Hematopoietic multipotent progenitor cell (in vitro differentiated cells): ENCODE measurements at places on chromosomes 12 and 14.

DNA sequence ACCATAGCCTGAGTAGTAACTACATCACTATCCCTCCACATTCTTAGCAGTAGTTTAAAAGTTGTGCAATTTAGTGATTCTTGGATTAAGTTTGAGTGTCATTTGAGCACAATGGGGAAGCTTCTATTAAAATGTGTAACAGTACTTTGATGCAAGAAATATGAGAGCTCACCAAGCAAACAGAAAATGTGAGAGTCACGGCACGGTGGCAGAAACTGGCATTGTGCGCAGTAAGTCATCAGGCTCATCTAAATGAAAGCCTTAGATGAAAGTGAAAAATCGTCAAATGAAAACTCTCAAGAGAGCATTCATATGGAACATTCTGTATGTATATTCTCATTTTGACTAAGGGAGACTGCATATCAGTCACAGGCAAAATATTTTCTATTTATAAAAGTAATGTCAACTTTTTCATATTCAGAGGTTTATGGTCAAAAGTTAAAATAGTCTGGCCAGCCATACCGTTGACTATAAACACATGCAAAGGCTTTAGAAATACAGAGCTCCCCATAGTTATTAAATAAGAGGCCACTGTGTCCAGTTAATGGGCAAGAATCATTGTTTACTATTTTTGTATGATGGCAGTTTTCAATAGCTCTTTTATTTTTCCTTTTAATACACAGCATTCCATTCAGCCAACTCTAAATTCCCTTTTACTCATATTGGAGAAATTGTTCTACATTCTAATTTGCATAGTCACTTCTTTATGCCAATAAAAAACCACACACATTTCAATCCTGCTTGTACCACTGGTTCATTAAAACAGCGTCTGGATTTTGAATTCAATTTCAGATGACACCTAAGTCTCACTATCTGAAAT lies 167.9 kb downstream of the PRKD1 start:
- no peak for DNase-seq

- no peak for DNase-seq
Measured at GRCh38 chr12:46386877-46387629, 14.5 kb upstream of the SLC38A2 start.

- DNase-seq = no peak
Measured at GRCh38 chr12:117900561-117900960, 68.2 kb downstream of the KSR2 start.

GRCh38 chr12:92504594-92504981 lies 198.2 kb upstream of the PLEKHG7 start:
- DNase-seq = no peak

- DNase-seq = no peak
Measured at GRCh38 chr12:95484524-95484923, 10.6 kb downstream of the METAP2 start.

GRCh38 chr14:91244501-91244901 lies at the start of gene GPR68:
TSS of gene GPR68 (minus strand) at chr14:91244704. CDS start at chr14:91235050, 9,654 bp downstream.
- DNase-seq = no peak

DNA sequence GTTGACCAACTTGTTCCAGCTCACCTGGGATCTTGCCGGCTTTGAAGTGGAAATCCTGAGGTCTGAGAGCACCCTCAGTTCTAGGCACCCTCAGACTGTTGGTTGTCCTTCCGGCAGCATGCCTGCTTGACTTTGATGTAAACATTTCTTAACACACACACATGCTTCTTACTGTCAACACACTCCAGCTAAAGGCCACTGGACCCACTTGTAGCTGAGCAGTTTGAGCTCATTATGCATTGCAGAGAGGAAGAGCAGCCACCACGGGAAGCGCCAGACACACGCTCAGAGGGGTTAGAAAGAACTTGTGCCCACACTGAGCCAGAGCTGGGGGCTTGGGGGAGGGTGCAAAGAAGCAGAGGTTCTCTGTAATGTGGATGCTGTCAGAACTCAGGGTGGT lies 55.8 kb downstream of the TNFAIP2 start:
- no peak for DNase-seq

DNA sequence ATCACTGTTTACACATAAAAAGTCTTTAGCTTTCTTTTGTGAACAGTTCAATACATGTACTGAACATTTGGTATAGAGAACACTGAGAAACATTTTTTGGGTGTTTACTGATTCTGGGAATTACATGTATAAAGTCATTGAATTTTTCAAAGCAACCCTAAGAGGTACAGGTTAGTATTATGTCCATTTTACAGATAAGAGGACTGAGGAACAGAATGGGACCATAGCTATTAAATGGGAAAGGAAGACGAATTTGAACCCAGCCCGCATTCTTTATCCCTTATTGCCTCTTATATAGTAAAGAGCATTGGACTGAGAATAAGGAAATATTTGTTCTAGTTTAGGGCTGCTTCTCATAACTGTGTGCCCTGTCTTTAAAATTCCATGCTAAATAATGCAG lies 889 bp upstream of the KANSL2 start:
- DNase-seq = no peak

DNA sequence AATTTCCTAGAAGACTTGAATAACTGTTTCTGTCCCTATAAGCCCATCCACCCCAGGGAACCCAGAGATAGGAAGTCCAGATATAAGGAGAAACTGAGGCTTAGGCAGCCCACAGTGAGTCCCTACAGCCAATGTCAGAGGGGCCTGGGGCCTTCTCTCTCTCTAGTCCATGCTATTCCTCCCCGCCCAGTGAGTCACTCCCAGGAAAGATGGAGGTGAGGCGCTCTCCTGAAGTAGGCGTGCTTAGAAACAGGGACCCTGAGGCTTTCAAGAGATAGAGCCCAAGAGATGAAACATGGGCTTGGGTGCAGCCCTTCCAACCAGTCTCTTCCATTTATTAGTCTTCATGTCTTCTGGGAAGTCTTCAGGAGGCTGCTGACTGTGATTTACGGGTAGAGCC lies 2.3 kb upstream of the SMUG1 start:
- DNase-seq = no peak

DNA sequence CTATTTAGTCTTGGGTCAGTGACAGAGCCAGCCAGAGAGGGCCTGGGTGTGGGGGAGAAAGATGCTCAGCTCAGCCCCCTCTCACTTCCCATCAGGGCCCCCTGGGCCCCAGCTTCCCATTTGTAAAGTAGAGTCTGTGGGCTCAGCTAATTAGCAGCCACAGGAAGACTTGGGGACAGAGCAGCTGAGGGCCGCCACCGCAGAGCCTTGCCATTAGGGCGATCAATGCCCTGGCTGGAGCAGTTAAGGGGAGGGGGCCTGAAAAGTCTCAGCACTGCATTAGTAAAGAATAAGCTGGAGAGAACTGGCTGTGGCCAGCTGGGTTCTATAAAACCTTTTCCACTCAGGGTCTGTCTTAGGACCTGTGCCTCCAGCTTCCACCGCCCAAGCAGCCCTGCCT lies 2.7 kb downstream of the PLEKHD1 start:
- no peak for DNase-seq

- no peak for DNase-seq
Measured at GRCh38 chr14:69247676-69248440, 12.1 kb upstream of the GALNT16 start.

DNA sequence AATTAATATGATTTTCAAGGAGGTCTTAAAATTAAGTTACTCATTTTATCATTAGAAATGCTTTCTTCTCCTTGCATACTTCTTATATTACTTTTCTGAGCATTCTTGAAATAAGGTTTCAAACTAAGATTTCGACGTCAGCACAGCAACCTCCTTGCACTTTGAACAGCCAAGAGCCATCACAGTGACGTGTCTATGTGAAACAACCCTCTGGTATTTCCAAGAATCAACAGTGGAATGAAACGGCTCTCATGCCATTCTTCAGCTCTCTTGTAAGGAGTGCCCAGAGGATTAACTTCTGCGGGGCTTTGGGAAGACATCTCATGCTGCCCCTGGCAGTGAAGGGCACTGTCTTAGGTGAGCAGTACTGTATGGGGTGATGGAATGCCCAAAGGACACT lies 109.2 kb downstream of the EFCAB11 start:
- DNase-seq = no peak

GRCh38 chr12:80325167-80325959 lies 118.7 kb upstream of the PTPRQ start:
- no peak for DNase-seq

DNA sequence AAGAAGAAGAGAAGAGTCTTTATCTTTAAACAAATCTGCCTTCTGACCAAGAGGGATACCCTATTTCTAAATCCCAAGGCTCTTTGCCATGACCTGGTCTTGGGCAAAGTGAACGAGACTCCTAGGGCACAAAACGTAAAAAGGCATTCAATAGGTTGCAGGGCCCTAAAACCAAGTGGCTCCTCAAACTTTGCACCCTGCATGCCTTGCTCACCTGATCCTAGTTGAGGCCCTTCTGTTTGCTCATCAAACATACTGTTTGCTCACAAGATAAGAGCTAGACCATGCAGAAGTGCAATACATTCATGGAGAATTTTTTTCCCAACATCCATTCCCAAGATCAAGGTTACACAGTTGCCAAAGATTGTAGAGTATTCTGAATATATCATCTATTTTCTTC lies 7.9 kb upstream of the PRH1 start:
- DNase-seq = no peak

DNA sequence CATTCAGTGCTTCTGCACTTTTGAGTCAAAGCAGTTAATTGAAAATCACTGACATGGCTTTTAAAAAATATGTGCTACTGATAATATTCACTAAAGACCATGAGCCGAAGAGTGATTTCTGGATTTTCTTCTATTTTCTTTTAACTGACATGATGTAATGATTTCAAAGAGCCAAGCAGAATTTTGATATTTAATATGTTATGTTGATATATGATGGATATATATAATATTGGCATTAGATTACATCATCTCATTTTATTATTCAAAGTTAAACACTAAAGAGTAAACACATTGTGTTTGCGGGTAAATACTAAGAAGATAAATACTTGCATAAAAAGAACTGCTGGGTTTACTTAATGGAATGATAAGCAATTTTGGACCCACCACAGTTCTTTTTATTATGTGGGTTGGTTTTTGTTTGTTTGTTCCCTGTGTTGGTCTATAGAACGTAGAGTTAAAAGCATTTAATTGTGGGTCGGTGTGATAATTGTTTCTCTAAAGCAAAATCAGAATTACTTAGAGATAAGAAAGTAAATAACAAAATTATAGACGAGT lies 692 bp downstream of the SPIC start:
- DNase-seq = no peak

DNA sequence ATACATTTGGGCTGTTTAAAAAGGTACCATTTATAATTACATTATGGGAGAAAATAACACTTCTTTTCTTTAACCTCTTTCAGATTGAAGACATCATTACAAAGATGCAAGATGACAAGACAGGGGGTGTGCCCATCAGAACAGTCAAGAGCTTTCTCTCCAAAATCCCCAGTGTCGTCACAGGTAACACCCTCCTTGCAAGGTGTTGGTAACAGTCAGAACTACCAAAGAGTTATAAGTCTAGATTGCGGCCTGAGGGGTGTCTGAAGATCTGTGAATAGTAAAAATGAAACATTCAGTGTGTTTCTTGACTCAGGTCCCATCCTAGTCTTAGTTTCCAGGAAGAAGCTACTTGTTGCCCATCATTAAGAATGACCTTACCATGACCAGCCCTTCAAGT lies 419.8 kb downstream of the RGS6 start:
- no peak for DNase-seq

DNA sequence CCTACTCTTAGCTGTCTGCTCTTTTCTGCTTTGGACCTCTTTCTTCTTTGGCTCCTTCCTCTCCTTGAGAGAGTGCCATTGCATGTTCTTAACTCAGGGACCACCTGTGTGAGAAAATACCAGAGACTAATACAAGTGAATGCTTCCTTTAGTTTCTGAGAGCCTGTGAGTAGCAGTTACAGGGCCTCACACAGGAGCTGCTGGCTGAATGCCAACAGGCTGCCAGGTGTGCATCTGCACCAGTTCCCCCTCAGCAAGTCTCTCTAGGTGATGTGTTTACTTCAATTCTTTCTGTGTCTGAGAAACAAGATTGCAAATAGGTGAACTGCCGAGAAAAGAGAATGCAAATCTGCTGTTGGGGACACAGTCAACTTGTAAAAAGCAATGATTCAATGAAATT lies 108.2 kb downstream of the STXBP6 start:
- DNase-seq = no peak

DNA sequence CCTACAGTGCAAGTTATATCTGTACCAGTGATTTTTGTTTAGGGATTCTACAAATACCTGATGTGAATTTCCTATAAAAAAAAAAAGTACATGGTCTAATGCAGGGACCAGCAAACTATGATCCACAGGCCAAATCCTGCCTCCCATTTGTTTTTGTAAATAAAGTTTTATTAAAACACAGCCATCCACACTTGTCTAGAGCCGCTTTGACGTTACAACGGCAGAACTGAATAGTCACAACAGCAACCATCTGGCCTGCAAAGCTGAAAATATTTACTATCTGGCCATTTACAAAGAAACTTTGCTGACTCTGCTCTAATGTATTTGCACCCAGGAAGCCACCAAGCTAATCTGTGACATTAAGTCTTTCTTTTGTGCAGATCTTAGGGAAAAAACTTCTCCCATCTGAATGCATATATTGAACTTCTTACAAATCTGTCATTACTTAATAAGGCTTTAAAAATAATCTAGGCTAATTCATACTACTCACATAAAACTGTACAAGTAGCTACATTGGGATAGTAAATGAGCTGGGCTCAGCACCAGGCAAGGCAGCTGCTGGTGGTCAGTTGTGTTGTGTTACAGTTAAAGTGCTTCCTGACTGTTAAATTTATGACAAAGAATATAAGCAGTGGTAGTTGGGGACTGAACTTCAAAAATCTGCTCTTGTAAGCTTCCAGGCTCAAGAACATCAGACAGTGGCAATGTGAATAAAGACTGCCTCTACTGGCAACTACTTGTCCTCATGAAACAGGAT lies 303.3 kb downstream of the MED13L start:
- DNase-seq = no peak

- DNase-seq = peak; percentile 66
Measured at GRCh38 chr14:61472011-61472672, 150.8 kb downstream of the PRKCH start.

DNA sequence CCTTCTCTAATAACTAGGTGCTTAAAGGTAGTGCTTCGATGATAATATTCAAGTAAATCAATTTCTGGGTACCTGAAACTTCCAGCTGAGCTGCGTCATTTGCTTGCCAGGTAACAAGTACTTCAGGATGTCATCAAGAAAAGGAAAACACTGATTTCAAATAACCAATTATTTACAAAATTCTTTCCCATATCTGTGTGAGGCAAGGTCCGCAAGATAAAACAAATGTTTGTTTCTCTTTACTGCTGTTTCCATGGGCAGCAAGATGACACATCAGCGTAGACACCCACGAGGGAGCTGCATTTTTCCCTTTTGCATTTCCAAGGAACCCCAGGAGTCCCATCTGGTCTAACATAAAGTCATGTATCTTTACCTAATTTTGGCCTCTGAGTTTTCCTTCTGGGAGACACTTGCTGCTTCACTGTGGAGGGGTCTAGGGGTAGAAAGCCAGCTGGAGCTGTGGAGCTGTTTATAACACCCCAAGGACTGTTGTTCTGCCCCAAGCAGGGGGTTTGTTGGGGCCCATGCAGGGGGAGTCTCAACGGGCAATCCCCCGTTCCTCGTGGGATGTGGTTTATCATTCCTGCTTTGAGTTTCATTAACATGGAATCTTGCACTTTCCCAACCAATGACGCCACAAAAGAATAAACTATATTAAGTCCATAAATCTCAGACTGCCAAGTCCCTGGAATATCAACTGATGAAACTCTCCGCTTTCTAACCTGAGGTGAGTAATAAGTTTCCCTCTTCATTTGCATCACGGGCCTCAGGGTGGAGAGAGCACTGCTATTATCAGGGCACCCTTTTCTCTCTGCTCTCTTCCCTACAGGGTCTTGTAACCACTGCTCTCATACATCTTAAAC lies 112.8 kb upstream of the PELI2 start:
- DNase-seq = peak; percentile 25

GRCh38 chr14:36619853-36620252 lies 37.4 kb upstream of the NKX2-8 start:
- DNase-seq = no peak
